CD14-positive monocyte (primary cell): ENCODE measurements at places on chromosomes 5 and 9. TPM values are rescaled to one million over a fixed set of nuclear protein-coding genes. Genes with fewer than 3 reads are reported as not detected.

GRCh38 chr9:69175486-69175885 is 1.4 kb downstream of the TJP2 start:
- peak; percentile 71 for DNase-seq

DNA sequence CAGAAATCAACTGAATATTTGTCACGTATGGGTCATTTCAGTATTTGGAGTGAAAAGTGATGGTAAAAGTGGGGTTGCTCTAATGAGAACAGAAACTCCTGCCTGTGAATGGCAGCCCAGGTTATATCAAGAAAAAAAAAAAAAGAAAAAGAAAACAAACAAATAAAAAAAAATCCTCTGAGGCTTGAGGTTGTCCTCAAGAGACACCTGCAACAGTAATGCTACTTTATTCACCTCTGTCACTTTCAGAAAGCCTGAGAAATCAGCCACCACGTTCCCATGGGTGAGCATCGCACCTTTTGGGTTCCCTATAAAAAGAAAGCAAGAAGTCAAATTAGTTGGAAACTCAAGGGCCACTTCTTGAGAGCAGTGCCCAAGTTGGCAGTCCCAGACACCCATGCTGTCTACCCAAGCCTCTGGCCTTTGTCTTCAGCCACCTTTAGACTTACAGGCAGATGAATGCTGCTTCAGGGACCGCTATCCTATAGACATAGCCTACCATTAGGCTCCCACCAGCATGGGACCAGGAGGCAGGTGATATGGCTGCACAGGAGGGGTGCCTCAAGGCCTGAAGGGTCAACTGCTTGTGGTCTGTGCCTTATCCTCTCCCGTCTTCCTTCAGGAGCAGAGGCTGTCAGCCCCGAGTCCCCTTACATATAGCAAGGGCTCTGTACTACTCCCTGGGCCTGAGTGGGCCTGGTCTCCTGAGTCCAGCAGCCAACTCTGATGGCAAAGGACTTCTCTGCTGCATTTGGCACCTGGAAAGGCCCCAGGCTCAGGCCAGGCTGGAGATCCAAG is 31.1 kb upstream of the MEIKIN start:
- no peak for DNase-seq

DNA sequence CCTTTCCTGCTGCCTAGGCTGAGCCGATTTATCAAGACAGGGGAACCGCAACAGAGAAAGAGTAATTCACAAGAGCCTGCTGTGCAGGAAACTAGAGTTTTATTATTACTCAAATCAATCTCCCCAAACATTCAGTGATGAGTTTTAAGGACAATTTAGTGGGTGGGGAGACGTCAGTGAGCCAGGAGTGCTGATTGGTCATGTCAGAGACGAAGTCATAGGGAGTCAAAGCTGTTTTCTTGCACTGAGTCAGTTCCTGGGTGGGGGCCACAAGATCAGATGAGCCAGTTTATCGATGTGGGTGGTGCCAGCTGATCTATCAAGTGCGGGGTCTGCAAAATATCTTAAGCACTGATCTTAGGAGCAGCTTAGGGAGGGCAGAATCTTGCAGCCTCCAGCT is 19.0 kb downstream of the SNX24 start:
- no peak for DNase-seq

DNA sequence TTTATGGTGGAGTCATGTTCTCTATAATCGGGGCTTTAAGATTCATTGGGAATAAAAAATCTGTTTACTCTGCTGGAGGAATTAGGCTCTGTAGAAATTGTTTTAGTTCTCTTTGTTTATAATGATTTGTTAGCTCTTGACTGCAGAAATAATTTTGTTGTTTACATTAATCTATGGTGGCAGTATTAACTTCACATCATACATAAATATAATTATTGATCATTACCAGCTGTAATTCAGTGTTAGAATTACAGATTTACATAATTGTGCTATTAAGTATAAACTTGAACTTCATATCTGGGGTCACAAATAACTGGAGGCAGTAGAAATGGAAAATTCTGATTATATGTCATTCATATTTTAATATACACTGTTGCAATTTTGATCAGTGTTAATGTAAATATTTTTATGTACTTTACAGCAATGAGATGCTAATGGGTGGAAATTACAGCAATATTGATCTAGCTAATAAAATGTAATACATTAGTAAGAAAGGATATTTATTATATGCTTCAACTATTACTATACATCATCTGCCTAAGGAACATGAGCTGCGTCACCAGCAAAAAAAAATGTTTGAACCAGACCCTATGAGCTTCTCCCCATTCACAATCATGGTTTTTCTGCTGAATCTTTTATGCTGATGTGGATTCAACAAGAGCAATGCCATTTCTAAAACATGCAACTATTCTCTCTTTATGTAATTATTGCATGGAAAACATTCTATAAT is 846.6 kb downstream of the NR2F1-AS1 start:
- DNase-seq: no peak

DNA sequence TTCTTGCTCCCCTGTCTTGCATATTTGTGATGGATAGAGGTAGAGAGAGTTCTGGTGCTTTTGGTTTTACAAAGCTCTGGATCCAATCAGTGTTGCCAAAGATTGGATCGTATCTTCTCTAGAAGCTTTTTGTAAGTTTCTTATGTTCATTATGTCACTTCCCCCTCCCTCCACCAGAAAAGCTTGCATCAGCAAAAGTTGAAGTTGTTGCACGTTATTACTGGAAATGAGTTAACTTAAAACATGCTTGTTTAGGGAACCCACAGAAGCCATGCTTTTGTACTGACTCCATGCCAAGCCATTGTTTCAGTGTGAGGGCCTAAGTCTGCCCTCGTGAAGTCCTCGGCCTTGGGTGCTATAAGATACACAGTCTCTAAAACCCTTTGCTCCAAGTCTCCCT is 186.5 kb downstream of the ERCC6L2 start:
- peak; percentile 49 for DNase-seq

The ALDH1A1 gene
- 105 TPM for polyA plus RNA-seq

The MCTP1 gene
- polyA plus RNA-seq: 12.8 and 34.4 TPM in 2 replicates

The TAL2 gene
- polyA plus RNA-seq: not detected

The NTRK2 gene
- polyA plus RNA-seq: not detected
